ENCODE measurements at places on chromosomes 2 and 18. TPM values are rescaled to one million over a fixed set of nuclear protein-coding genes. Genes with fewer than 3 reads are reported as not detected.

- DNase-seq = no peak
Observed at GRCh38 chr2:159867567-159868361, 69.8 kb upstream of the CD302 start.

DNA sequence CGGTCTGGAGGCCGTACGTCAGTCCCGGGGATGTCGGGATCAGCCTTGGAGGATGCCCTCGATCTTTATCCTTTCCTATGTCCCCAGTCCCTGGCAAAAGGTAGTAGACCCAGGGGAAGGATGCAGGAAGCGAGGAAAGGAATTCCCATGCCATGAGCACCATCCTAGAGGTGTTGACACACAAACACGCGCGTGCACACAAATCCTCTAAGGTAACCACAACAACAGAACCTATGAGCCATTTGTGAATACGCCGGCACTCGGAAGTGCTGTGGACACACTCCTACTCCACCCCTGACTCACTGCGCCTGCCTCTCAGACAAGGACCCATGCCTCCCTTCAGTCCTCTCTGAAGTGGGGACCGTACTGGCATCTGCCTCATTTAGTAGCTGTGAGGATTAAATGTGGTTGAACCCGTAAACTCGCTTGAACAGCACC lies 11.3 kb upstream of the MLPH start:
- no peak for DNase-seq

- no peak for DNase-seq
Observed at GRCh38 chr2:100285691-100286090, 36.6 kb downstream of the LONRF2 start.

GRCh38 chr2:46012618-46013240 lies 284.5 kb upstream of the EPAS1 start:
- DNase-seq = no peak

CHRND gene
- not detected for total RNA-seq
